ENCODE measurements at places on chromosomes 4 and X.

GRCh38 chrX:154349979-154350378 is 24.5 kb downstream of the FLNA start:
- no peak for DNase-seq

DNA sequence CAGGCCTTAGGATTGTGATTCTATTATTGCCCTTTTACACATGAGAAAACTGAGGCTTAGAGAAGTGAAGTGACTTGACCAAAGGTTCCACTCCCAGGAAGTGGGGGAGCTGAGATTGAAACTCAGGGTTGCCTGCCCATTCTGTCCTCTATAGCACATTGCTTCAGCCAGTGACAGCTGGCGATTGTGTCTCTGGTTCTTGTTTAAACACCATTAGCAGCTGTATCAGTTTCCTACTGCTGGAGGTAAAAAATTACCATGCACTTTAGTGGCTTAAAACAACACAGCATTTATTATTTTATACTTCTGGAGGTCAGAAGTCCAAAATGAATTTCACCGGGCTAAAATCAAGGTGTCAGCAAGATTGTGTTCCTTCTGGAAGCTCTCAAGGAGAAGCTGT is 205.8 kb upstream of the MAMLD1 start:
- DNase-seq: no peak

- DNase-seq: no peak
Measured at GRCh38 chr4:53937918-53938317, 126.5 kb downstream of the CHIC2 start.

DNA sequence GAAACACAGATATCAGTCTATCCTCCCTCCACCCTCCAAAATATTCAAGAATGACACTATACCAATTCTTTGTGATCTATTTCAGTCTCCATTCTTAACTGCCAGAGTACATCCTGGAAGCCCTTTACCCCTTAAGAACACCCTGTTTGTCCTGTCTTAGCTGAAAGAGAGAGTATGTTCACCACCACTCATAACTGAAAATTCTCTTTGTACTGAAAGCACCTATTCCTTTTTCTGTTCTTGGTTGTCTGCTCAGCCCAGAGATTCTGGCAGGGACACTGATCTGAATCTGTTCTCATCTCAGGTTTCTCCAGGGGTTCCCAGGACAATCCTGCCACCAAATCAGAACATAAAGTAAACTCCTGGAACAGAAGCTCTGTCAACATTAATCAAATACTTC is 25.4 kb upstream of the EREG start:
- no peak for DNase-seq

- DNase-seq: no peak
Measured at GRCh38 chrX:45862801-45863200, 662.1 kb upstream of the DIPK2B start.

All from NCI-H446 treated with DMSO at 0.1 percent for 48 hours (cell line).